Activated naive CD8-positive, alpha-beta T cell treated with anti-CD3 and anti-CD28 coated beads for 36 hours (primary cell): ENCODE measurements at places on chromosomes 7 and 10. TPM values are rescaled to one million over a fixed set of nuclear protein-coding genes. Genes with fewer than 3 reads are reported as not detected.

The AKR1D1 gene
- not detected for total RNA-seq

The ZNF485 gene
- 7.4 TPM for total RNA-seq

DNA sequence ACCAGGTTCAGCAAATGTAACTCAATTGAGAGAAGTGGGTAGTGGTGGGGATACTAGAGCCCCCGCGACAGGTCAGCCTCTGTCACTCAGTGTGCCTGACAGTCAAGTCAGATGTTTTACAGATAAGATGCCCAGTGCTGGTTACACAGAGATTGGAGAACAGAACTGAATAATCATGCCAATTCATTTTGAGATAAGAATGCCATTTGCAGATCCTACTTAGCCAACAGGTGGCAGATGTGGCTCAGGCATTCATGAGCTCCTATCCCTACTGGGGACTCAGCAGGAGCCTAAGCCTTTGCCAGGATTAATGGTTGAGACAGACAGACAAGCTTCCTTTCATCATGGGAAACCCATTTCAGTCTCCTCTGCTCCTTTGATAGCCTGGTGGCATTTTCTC, 137.8 kb downstream of the MAPK8 start:
- no peaks in the 10 kb centered on the region for H3K27me3 ChIP-seq
- DNase-seq: no peak

GRCh38 chr7:52648872-52649271, 386.6 kb upstream of the POM121L12 start:
- no peak overlapping the region for H3K27ac ChIP-seq
- no peak for DNase-seq
- H3K4me1 ChIP-seq: no peaks in the 10 kb centered on the region

GRCh38 chr7:85033263-85033662, 153.6 kb downstream of the SEMA3D start:
- DNase-seq: no peak
- no peak overlapping the region for H3K27ac ChIP-seq
- H3K4me1 ChIP-seq: no peaks in the 10 kb centered on the region
- H3K4me3 ChIP-seq: no peak overlapping the region

DNA sequence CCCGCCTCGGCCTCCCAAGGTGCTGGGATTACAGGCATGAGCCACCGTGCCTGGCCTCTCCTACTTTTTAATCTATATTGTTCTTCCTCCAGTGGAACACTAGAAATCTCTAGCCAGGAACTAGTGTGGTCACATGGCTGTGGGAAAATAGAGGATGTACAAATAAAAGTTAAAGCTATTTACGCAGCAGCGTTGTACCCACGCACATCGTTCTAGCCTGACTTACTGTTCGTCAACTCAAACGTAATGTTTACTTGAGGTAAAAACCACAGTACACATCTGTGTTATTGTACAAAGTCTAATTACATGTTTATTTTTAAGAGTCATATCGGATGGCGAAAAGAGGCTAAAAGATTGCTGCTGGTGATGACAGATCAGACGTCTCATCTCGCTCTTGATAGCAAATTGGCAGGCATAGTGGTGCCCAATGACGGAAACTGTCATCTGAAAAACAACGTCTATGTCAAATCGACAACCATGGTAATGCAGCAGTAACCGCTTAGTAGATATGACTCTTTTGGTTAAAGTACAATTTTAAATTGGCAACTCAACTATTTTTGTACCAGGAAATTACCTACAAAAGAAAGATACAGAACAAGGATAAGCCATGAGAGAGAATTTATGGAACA, 50.8 kb downstream of the ITGB8 start:
- H3K27me3 ChIP-seq: no peaks in the 10 kb centered on the region
- no peak overlapping the region for H3K4me3 ChIP-seq
- DNase-seq: no peak
- no peaks in the 10 kb centered on the region for H3K4me1 ChIP-seq

DNA sequence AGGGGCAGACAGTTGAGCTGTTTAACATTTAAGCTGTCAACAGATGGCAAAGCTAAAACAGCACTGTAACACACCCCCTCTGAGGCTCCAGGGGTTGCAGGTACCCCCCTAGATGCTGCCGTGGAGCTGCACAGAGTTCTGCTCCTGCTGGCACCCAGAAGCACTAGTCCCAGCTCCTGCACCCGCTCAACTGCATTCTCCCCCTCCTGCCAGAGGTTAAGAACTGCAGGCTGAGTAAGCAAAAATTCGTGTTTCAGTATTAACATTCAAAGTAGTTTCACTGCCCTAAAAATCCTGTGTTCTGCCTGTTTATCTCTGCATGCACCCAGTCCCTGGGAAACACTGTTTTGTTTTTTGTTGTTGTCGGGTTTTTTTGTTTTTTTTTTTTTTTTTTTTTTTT, 790.8 kb upstream of the KCND2 start:
- no peaks in the 10 kb centered on the region for H3K27me3 ChIP-seq
- DNase-seq: no peak
- no peak overlapping the region for H3K27ac ChIP-seq
- H3K4me1 ChIP-seq: no peaks in the 10 kb centered on the region
- H3K36me3 ChIP-seq: no peaks in the 10 kb centered on the region
- no peak overlapping the region for H3K4me3 ChIP-seq

DNA sequence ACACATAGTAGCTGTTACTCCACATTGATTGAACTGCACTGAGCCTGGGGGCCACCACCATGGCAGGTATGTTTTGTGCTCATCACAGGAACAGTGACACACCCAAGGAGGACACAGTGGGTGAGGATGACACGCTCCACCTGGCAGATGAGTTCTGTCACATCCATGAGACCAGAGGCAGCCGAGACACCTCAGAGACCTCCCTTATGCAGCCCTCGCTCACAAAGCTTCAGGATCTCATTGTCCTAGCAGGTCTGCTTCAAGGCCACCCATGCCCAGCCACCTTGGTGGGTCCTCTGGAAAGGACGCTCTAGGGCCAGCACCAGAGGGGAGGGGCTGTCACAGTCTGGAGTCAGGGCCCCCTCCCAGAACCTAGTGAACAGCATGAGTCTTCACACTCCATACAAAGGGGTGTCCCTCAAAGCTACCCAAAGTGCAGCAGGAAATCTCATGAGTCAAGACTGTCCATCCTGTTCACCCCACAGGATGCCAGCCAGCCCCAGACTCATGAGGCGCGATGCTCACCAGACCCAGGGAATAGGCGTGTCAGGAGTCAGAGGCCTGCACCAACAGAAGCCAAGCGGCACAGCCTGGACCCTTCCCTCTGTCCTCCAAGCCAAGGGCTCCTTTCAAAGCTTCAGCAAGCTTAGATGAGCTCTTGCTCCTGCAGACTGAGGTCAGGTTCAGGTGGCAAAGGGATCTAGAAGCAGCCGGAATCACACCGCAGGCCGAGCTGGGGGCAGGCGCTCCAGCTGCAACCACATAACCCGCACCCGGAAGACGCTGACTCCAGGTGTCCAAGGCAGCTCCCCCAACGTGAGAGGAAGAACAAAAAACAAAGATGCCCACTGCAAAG, 9.6 kb downstream of the FAM53B start:
- no peaks in the 10 kb centered on the region for H3K27me3 ChIP-seq
- DNase-seq: no peak
- peaks cover 76% of the 10 kb centered on the region for H3K4me1 ChIP-seq
- peaks cover 4% of the 10 kb centered on the region for H3K36me3 ChIP-seq
- H3K4me3 ChIP-seq: no peak overlapping the region

- H3K4me1 ChIP-seq: peaks cover 38% of the 10 kb centered on the region
- H3K27me3 ChIP-seq: no peaks in the 10 kb centered on the region
- no peaks in the 10 kb centered on the region for H3K36me3 ChIP-seq
Observed at GRCh38 chr7:142498364-142498763, 240.5 kb upstream of the PRSS58 start.
